T-cell (primary cell): ENCODE measurements at places on chromosomes 12 and 14.

DNA sequence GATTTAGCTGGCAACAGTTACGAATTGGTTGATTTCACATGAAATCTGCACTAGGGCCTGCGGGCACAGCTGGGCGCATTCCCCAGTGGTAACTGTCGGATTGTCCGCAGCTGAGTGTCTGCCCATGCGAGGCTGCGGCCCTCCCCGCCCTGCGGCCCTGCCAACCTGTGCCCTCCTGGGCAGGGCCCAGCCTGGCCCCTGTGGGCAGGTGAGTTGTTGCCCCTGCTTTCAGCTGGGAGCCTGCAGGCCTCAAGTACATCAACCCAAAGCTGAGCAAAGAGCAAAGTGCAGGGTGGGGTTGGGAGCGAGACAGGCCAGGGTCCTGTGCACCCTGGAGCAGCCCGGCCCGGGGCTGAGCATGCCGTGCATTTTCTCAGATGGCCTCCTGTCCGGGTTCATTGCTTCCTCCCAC is 89.1 kb downstream of the ADGRD1 start:
- no peak overlapping the region for H3K4me3 ChIP-seq
- H3K27me3 ChIP-seq, result no peaks in the 10 kb centered on the region
- DNase-seq, result no peak

GRCh38 chr12:132465269-132466190 is 24.4 kb upstream of the FBRSL1 start:
- no peaks in the 10 kb centered on the region for H3K36me3 ChIP-seq
- no peak overlapping the region for H3K4me3 ChIP-seq
- DNase-seq, result no peak
- no peaks in the 10 kb centered on the region for H3K27me3 ChIP-seq

DNA sequence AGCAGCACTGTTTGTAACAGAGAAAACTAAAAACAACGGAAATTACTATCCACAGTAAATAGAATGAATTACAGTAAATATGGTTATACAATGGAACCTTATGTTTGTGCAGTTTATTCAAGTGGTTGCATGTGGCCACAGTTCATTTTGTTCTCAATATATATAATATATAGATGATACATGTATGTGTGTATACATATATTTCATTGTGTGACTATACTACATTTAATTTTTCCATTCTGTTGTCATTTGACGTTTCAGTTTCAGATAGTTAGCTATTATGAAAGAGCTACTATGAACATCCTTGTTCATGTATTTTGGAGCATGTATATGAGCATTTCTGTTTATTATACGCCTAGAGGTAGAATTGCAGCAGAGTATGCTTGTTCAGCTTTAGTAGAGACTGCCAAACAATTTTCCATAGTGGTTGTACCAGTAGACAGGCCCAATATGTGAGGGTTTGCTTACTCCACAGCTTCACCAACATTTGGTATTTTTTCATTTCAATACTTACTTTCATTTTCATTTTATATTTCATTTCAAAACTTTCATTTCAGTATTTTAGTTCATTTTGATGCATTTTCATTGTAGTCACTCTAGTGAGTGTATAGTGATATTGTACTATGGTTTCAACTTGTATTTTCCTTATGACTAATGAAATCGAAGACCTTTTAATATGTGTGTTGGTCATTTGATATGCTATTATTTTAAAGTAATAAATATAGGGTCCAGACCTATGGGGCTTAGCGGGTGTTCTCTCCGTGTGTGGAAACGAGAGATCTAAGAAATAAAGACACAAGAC is 141.5 kb upstream of the FGD4 start:
- H3K4me3 ChIP-seq, result no peak overlapping the region
- no peak overlapping the region for H3K27ac ChIP-seq
- H3K4me1 ChIP-seq, result no peaks in the 10 kb centered on the region
- H3K27me3 ChIP-seq, result no peaks in the 10 kb centered on the region

DNA sequence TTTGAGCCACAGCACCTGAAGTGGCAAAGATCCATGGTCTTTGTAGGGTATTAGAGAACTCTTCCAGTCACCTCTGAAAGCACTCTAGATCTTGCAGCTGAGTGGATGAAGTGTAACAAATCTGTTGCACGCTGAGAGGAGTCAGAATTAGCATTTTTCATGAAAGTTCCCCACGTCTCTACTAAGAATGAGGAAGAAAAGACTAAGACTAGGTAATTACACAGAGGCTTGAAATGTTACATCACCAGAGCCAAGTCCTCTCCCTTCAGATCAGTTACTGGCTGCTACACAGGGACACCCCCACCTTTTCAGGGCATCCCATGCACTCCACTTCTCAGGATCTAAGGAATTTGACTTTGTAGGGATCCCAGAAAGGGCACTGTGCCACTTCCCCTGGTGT is 98.6 kb upstream of the FKBP4 start:
- no peaks in the 10 kb centered on the region for H3K36me3 ChIP-seq
- H3K27me3 ChIP-seq, result no peaks in the 10 kb centered on the region
- DNase-seq, result no peak
- H3K27ac ChIP-seq, result no peak overlapping the region

DNA sequence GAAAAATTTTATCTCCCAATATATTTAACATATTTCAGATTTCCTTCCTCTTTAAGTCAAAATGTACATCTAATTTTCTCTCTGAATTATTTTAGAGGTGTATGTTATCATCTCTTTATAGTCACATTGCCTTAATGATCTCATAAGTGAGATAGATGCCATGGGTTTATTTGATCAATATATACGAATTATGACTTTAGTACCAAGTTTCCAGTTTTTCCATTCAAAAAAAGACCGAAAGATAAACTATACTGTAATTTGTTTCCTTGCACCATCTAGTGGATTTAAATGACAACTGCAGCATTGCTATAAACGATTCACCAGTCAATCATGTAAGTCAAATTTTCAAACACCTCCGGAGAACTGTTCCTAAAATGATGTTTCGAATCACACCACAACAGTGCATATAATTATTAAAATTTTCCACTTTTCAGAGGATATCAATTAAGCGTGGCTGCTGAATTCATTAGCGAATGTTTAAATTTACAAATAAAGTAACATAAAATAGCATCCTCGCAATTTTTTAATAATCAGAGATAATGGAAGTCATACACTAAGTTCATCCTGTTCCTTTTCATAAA is 419 bp upstream of the ATXN7L3B start:
- DNase-seq, result no peak
- peaks cover 35% of the 10 kb centered on the region for H3K4me1 ChIP-seq
- peaks cover 20% of the 10 kb centered on the region for H3K36me3 ChIP-seq
- H3K4me3 ChIP-seq, result peak overlapping the region; percentile 88
- peak overlapping the region; percentile 95 for H3K27ac ChIP-seq
- H3K27me3 ChIP-seq, result no peaks in the 10 kb centered on the region

DNA sequence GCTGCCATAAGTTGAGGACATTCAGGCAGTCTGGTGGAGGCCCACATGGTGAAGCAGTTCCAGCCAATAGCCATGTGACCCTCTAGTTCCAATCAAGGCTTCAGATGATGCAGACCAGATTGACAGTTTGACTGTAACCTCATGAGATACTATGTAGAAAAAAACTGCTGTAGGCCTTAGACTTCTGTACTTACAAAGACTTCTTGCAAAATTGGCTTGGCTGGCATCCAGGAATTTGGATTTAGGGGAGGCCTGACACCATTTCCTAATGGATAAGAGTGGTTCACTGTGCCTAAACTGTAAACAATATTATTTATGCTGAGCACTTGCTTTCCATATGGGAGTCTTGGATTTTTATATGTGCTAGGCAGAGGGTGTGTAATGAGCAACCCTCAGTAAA is 76.4 kb downstream of the RGS6 start:
- no peak overlapping the region for H3K4me3 ChIP-seq
- peaks cover 2% of the 10 kb centered on the region for H3K27me3 ChIP-seq
- H3K36me3 ChIP-seq, result no peaks in the 10 kb centered on the region
